Activated CD4-positive, alpha-beta T cell treated with anti-CD3 and anti-CD28 coated beads, Interleukin-2, amount 10 ng/mL, durations not matched to agents 7 days and 5 days (primary cell): ENCODE measurements at places on chromosomes 2 and 18. TPM values are rescaled to one million over a fixed set of nuclear protein-coding genes. Genes with fewer than 3 reads are reported as not detected.

Gene GREB1L
- total RNA-seq, result not detected

Gene WDR43
- 74.6 TPM for total RNA-seq

GRCh38 chr2:119315241-119315925, 51.3 kb downstream of the C2orf76 start:
- H3K27me3 ChIP-seq, result no peaks in the 10 kb centered on the region
- DNase-seq, result no peak
- no peaks in the 10 kb centered on the region for H3K4me1 ChIP-seq

Gene POMC
- 4.1 TPM for total RNA-seq

Gene IL37
- not detected for total RNA-seq

- H3K27ac ChIP-seq, result no peak overlapping the region
- no peak for DNase-seq
- no peaks in the 10 kb centered on the region for H3K27me3 ChIP-seq
- H3K4me1 ChIP-seq, result no peaks in the 10 kb centered on the region
- peaks cover 16% of the 10 kb centered on the region for H3K36me3 ChIP-seq
- no peak overlapping the region for H3K4me3 ChIP-seq
Measured at GRCh38 chr2:202429164-202429980, 53.2 kb downstream of the BMPR2 start.

- no peak for DNase-seq
- no peaks in the 10 kb centered on the region for H3K27me3 ChIP-seq
- H3K36me3 ChIP-seq, result peaks cover 29% of the 10 kb centered on the region
- no peak overlapping the region for H3K4me3 ChIP-seq
- H3K4me1 ChIP-seq, result peaks cover 79% of the 10 kb centered on the region
- peak overlapping the region; percentile 96 for H3K27ac ChIP-seq
Measured at GRCh38 chr2:233384015-233384414, 29.7 kb downstream of the DGKD start.

DNA sequence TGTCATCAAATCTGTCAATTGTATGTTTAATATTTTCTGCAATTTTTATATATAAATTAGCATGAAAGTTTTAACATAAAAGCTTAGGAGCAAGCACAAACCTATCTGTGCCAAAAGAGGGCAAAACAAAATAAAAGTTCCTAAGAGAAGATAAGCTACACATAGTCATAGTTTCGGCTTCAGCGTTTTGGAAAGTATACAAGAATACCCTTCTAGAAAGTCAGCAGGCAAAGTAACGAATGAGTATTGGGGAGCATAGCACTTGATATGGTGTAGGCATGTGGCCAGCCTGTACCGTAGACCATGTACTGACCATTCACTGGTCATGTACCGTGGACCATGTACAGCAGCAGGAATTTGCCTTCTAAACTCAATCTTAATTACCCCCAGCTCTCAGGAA, 156.1 kb downstream of the TMEM247 start:
- H3K4me1 ChIP-seq, result peaks cover 9% of the 10 kb centered on the region
- no peak overlapping the region for H3K4me3 ChIP-seq
- H3K27ac ChIP-seq, result no peak overlapping the region

DNA sequence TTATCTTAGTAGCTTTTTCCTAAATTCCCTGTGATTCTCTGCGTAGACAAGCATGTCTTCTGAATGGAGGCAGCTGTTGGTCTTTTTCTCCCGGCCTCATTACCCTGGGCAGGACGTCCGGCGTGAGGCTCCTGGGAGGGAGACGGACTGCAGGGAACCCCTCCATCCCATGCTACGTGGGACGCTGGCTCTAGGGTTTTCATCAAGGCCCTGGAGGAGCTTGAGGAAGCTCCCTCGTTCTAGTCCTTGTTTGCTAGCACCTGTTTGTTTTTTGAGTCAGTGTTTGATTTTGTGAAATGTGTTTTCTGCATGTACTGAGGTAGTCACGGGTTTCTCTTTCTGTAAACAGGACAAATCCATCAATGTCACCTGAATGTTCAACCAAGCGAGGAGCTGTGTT, 99.3 kb upstream of the TMEM18 start:
- H3K36me3 ChIP-seq, result no peaks in the 10 kb centered on the region
- DNase-seq, result no peak
- H3K27me3 ChIP-seq, result no peaks in the 10 kb centered on the region

Gene HMSD
- 1.0 TPM for total RNA-seq

DNA sequence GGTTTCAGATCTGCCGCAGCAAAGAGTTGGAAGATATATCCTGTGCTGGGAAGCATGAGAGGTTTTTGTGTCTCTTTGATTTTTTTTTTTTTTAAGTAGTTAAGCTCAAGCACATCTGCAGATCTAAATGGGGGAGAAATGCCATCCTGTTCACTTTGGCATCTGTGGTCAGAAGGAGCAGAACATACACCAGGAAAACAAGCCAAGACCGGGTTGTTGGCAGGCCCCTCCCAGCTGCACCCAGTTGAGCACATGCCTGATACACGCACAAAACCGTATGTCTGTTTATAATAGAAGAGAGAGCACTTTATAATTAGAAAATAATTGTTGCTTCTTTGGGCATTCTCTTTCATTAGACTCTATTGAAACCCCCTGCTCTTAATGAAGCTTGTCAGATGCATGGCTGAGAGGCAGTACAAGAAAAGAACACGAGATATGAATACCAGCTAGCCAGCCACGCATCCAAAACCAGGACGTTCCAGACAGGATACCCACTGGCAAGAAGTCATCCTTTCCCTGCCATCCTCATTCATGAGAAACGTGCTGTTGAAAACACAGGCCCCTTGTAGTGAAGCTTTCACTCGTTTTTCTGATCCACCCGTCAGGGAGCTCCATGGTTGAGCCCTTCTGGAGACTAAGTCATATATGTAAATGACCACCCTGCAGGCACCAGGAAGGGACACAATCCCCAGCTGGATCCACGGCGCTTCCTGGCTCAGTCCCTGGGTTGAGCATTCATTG, 152.2 kb downstream of the ALPK2 start:
- H3K4me3 ChIP-seq, result no peak overlapping the region
- H3K36me3 ChIP-seq, result no peaks in the 10 kb centered on the region
- H3K4me1 ChIP-seq, result no peaks in the 10 kb centered on the region
- peaks cover 11% of the 10 kb centered on the region for H3K27me3 ChIP-seq

Gene HJURP
- 141 TPM for total RNA-seq

Gene ARHGEF4
- total RNA-seq, result 0.40 TPM

Gene ATP8B1
- not detected for total RNA-seq

DNA sequence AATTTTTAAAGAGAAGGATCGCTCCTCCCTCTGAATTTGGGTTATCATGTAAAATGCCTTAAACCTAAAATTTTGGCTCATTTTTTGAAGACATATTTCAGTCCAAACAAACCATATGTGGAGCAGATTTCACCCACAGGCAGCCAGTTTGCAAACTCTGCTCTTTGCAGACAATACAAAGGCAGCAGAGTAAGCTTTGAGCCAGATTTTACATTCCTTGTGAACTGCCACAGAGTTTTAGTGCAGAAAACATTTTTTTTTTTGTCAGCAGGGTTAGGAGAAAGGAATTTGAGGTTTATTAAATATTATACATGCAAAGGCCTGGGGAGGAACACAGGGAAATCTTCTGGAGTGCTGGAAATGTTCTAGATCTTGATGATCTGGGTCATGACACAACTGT, 171.9 kb upstream of the FN1 start:
- H3K4me1 ChIP-seq, result no peaks in the 10 kb centered on the region
- no peaks in the 10 kb centered on the region for H3K27me3 ChIP-seq
- no peak overlapping the region for H3K4me3 ChIP-seq
- H3K36me3 ChIP-seq, result no peaks in the 10 kb centered on the region
- no peak for DNase-seq

- no peaks in the 10 kb centered on the region for H3K27me3 ChIP-seq
- H3K4me3 ChIP-seq, result no peak overlapping the region
- no peak for DNase-seq
- peaks cover 15% of the 10 kb centered on the region for H3K4me1 ChIP-seq
- H3K36me3 ChIP-seq, result peaks cover 11% of the 10 kb centered on the region
Measured at GRCh38 chr2:68245672-68246071, 6.7 kb downstream of the PPP3R1 start.

Gene SERPINB13
- total RNA-seq, result not detected

Gene SAG
- total RNA-seq, result not detected

GRCh38 chr2:46073540-46074046, 223.6 kb upstream of the EPAS1 start:
- DNase-seq, result no peak
- no peak overlapping the region for H3K27ac ChIP-seq
- no peaks in the 10 kb centered on the region for H3K36me3 ChIP-seq
- H3K4me1 ChIP-seq, result no peaks in the 10 kb centered on the region
- no peak overlapping the region for H3K4me3 ChIP-seq
- H3K27me3 ChIP-seq, result no peaks in the 10 kb centered on the region

DNA sequence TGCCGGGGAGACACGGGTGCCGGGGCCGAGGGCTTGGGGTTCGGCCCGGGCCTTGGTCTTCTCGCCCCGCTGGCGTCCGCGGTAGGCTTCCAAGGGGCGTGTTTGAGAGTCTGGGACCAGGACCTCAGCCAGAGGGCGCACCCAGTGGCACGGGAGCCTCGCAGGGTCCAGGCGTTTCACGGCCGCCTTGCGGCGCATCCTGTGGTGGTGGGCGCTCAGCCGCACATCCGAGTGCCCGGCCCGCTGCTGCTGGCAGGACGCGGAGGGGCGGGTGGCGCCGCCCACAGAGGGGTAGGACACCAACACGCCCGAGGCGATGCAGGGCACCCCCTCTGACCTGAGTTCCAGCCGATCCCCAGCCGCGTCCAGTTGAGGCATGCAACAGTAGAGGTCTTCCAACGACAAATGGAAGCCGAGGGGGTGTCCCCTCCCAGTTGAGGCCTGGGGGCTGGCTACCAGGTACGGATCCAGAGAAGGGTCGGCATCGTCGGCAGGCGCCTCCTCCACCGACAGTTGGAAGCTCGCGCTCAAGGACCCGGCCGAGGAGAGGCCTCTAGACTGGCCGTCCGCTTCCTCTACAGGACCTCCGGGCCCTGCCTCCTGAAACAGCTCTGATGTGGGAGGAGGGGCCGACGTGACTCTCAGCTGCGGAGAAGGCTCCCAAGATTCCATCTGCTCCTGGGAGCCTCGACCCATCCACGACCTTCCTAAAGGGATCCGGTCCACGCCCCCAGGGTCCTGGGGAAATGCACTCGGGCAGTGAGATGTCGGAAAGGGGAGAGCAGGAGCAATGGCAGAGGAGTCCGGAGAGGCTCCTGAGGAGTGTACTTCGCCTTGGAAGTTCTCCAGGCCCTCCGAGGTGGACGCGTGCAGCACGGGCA, 6.3 kb downstream of the C2orf81 start:
- peak; percentile 13 for DNase-seq
- peaks cover 27% of the 10 kb centered on the region for H3K4me1 ChIP-seq
- H3K4me3 ChIP-seq, result peak overlapping the region; percentile 69

GRCh38 chr18:79991494-79991893, 3.1 kb upstream of the TXNL4A start:
- peaks cover 6% of the 10 kb centered on the region for H3K36me3 ChIP-seq
- no peaks in the 10 kb centered on the region for H3K27me3 ChIP-seq
- H3K4me3 ChIP-seq, result no peak overlapping the region
- no peak for DNase-seq

GRCh38 chr2:3399381-3399780, 19.9 kb downstream of the TRAPPC12 start:
- H3K4me1 ChIP-seq, result peaks cover 2% of the 10 kb centered on the region
- no peaks in the 10 kb centered on the region for H3K27me3 ChIP-seq
- H3K36me3 ChIP-seq, result peaks cover 60% of the 10 kb centered on the region
- no peak for DNase-seq
- no peak overlapping the region for H3K4me3 ChIP-seq

Gene CYTIP
- 279 TPM for total RNA-seq

DNA sequence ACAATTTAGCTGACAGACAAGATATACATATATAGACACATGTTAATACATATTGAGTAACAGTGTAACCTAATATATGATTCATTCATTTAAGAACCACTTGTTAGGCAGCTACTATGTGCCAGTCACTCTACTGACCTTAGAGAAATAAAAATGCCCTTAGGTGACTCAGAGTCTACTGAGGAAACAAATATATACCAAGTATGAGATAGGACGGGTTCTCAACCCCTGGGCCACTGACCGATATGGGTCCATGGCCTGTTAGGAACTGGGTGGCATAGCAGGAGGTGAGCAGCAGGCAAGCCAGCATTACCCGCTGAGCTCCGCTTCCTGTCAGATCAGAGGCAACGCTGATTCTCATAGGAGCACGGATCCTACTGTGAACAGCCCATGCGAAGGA, 14.8 kb downstream of the STRN start:
- H3K36me3 ChIP-seq, result peaks cover 8% of the 10 kb centered on the region
- no peaks in the 10 kb centered on the region for H3K27me3 ChIP-seq
- H3K4me3 ChIP-seq, result no peak overlapping the region
- H3K4me1 ChIP-seq, result peaks cover 19% of the 10 kb centered on the region

Gene ANO7
- total RNA-seq, result 0.12 TPM
